ENCODE measurements at places on chromosomes 12 and 14.
A peak's percentile ranks its signal among the peaks of the same experiment; 100 is the strongest.

DNA sequence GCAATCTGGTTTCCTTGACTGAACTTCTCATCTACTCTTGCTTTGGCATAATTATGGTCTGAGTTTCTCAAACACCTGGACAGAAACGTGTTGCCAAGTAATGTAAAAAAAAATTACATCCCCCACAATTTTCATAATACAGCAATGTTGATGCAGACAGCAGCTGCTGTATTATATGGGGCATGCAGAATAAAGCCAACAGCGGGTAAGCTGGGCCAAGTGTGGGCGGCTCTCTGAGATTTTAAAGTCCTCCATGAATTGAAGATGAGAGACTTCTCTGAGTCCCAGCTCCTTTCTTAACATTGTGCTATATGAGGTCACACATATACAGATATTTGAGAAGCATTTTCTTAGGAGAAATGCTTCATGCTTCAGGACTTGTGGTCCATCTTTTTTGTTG lies 881.2 kb downstream of the GALC start:
- no peak for DNase-seq

DNA sequence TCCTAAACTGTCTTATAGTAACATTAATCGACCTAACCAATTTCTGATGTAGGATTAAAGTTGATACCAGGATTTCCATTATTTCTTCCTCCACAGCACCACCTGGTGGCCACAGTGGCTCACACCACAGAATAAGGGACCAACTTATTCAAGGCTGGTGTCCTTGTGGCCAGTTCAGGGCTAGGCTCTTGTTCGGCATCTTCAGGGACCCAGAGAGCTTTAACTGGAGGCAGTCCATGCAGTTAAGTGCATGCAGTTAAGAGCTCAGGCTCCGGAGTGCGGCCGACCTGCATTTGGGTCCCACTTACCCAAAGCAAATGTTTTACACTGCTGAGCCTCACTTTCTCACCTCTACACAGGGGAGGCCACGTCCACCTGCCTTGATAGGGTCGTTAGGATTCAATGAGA lies 42.0 kb upstream of the GPR68 start:
- peak; percentile 60 for DNase-seq

GRCh38 chr12:104656383-104656782 lies 199.6 kb downstream of the CHST11 start:
- DNase-seq = no peak

DNA sequence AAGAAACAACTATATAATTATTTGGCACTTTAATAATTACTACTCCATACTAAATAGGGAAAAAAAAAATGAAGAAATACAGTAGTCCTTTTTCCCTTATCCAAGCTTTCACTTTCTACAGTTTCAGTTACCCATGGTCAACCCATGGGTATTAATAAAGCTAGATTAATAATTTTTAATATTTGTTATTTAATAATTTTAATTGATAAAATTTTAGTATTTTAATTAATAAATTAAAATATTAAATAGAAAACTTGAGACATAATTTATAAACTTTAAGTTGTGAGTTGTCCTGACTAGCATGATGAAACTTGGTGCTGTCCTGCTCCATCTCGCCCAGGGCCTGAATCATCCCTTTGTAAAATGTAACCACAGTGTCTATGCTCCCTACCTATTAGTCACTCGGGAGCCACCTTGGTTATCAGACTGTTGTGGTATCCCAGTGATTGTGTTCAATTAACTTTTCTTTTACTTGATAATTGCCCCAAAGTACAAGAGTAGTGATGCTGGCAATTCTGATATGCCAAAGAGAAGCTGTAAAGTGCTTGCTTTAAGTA lies 71.8 kb downstream of the PAWR start:
- DNase-seq = no peak

DNA sequence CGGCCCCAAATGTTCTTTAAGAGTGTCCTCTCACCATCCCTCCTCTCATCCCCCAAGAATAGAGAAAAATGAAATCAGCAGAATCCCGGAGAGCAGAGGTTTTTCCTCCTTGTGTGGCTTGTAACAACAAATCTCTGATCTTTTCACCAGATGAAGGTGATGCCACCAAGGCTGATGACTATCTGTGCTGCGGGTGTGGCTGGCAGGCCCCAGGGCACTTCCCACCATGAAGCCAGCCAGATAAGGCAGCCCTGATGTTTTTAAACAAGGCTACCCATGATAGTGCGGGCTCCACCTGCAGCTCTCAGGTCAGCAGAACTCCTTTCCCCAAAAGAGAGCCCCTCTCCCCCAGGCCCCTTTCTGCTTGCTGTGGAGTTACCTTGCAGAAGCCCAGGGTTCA lies 58.0 kb upstream of the PARP11 start:
- DNase-seq = no peak

- no peak for DNase-seq
Measured at GRCh38 chr12:96343347-96343954, 56.8 kb downstream of the CDK17 start.

GRCh38 chr12:75322464-75322863 lies 7.7 kb downstream of the CAPS2 start:
- no peak for DNase-seq

GRCh38 chr14:74583689-74584434 lies 28.2 kb downstream of the LTBP2 start:
- no peak for DNase-seq

- no peak for DNase-seq
Measured at GRCh38 chr14:105980224-105980623, 453.8 kb downstream of the TMEM121 start.

All from GM12892 (cell line).